ENCODE measurements at places on chromosomes 12 and 14.

DNA sequence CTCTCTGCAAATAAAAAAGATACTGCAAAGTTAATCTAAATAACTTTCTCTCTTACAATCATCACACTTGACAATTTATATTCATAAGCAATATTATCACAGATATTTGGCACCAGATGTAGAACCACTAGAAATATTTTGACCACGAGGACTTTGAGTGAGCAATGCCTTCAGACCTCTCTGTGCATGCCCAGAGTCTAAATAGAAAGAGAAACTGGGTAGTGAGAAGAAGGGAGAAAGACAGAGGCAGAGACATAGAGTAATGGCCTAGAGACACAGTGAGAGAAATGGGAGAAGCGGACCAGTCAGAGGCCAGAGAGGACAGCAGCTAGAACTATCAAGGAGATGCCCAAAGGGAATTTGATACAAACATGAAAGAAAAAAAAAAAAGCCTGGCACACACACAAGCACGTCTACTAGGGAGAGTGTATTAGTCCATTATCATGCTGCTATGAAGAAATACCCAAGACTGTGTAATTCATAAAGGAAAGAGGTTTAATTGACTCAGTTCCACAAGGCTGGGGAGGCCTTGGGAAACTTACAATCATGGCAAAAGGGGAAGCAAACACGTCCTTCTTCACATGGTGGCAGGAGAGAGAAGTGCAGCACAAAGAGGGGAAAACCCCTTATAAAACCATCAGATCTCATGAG, 41.1 kb downstream of the BMP4 start:
- peak; percentile 26 for DNase-seq

- no peak for DNase-seq
These were observed 663.8 kb downstream of the FLRT2 start for GRCh38 chr14:86193756-86194155.

DNA sequence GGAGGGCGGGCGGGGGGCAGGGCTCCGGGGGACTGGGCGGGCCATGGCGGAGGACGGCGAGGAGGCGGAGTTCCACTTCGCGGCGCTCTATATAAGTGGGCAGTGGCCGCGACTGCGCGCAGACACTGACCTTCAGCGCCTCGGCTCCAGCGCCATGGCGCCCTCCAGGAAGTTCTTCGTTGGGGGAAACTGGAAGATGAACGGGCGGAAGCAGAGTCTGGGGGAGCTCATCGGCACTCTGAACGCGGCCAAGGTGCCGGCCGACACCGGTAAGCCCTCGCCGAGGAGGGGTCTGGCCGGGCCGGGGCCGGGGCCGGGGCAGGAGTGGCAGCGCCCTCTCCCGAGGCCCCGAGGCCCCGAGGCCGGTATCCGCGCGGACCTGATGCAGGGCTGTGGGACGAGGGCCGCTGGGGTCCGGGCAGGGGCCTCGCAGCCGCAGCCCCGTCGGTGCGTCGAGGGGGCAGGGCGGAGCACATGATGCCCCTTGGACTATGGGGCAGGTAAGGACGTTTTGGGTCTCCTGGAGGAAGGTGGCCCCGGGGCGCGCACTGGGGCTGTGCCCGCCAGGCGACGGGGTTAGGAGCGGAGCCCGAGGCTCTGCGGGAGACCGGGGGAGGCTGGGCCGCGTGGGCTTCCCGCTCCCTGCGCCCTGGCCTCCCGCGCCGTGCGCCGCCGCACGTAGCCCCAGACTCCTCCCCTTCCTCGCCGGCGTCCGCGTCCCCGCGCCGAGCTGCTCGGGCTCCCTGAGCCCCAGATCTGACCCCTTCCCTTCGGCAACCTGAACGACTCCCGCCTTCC, at the start of gene TPI1:
Gene TPI1 (plus strand): TSS at position 119 of the 798 bp plus-strand sequence. CDS start 36 bp downstream, at position 155.
- DNase-seq: peak; percentile 83

- no peak for DNase-seq
These were observed 313.1 kb downstream of the ADGRD1 start for GRCh38 chr12:131266591-131267467.
